ENCODE measurements at places on chromosomes 4 and X. TPM values are rescaled to one million over a fixed set of nuclear protein-coding genes. Genes with fewer than 3 reads are reported as not detected.

DNA sequence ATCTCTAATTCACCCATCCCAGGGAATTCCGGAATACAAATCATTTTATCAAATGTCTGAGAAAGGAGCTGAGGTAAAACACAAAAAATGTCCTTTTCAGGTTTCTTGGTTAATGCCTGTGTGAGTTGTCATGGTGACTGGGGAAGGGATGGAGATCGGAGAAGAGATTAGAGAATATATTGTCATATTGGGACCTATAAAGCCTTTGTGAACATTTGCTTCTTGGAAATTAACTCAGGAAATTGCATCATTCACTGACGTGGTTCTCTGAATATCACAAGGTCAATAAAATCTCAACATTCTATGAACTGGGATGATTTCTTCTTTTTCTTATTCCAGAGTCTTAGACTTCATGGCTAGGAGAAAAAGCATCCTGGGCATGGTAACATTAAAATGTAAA lies 174.8 kb upstream of the GLRA2 start:
- no peak for DNase-seq
- no peaks in the 10 kb centered on the region for H3K4me1 ChIP-seq
- H3K27me3 ChIP-seq: no peaks in the 10 kb centered on the region
- no peak overlapping the region for H3K4me3 ChIP-seq
- no peak overlapping the region for H3K27ac ChIP-seq
- H3K36me3 ChIP-seq: no peaks in the 10 kb centered on the region

- no peak overlapping the region for H3K4me3 ChIP-seq
- no peaks in the 10 kb centered on the region for H3K36me3 ChIP-seq
- H3K27me3 ChIP-seq: no peaks in the 10 kb centered on the region
- H3K27ac ChIP-seq: no peak overlapping the region
- no peaks in the 10 kb centered on the region for H3K4me1 ChIP-seq
- DNase-seq: no peak
These were observed 346.1 kb downstream of the GRXCR1 start for GRCh38 chr4:43238585-43238984.

DNA sequence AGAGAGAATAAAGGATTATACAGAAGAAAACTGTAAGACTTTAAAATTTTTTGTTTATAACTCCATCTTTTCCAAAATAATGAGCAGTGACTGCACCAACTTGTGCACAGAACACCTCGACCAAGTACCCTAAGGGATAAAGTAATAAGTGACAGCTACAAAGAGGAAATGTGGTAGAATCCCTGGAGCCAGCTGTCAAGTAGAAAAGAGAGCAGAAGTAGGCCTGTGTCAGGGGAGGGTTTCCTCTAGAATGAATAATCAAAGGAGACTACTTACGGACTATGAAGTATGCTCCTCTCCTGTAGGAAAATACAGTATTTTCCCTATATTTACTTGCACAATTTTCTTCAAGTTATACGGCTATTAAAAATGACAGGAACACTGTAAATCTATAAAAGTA lies 1.2 kb downstream of the EIF1AX start:
- H3K27ac ChIP-seq: peak overlapping the region; percentile 97
- DNase-seq: peak; percentile 30
- peaks cover 31% of the 10 kb centered on the region for H3K4me1 ChIP-seq
- no peaks in the 10 kb centered on the region for H3K27me3 ChIP-seq
- H3K36me3 ChIP-seq: peaks cover 29% of the 10 kb centered on the region

GRCh38 chr4:184395451-184395917 lies 78.9 kb downstream of the IRF2 start:
- no peak for DNase-seq
- H3K27me3 ChIP-seq: no peaks in the 10 kb centered on the region
- H3K27ac ChIP-seq: peak overlapping the region; percentile 76
- H3K4me1 ChIP-seq: peaks cover 44% of the 10 kb centered on the region
- H3K36me3 ChIP-seq: peaks cover 97% of the 10 kb centered on the region
- no peak overlapping the region for H3K4me3 ChIP-seq

DNA sequence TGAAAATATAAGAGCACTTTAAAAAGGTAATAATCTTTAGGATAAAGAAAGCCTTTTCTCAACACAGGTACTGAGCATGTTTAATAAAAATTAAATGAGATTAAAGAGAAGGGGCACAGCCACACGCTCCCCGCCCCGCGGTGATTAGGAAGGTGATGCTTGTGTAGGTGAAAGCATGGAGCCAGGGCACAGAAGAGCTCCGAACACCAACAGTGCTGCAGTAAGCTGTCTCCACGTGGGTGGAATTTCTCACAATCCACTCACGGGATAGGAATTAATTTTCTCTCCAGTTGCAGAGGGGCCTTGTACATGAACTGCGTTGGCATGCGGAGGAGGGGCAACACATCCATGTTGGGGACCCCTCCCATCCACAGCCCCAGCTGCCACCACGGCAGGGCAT lies 27.0 kb downstream of the DCTD start:
- no peak overlapping the region for H3K4me3 ChIP-seq
- H3K36me3 ChIP-seq: peaks cover 98% of the 10 kb centered on the region
- H3K4me1 ChIP-seq: peaks cover under 1% of the 10 kb centered on the region

DNA sequence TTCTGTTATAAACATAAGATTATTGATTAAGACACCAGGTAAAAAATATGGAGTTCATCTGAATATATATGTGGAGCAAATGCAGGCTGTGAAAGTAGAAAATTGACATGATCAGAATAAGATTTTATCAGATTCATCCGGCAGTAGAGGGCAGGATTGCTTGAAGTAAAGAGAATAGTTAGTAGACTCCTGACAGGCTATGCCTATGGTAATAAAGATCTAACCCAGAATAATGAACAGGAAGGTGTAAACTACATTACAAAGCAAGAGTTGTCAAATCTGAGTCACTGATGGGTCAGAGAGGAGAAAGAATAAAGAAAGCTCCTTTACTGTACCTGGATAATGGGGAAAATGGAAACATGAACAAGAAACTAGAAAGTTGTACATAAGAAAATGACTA lies 20.8 kb upstream of the TMEM184C start:
- H3K4me1 ChIP-seq: peaks cover 13% of the 10 kb centered on the region
- peak; percentile 14 for DNase-seq
- peak overlapping the region; percentile 63 for H3K27ac ChIP-seq
- no peaks in the 10 kb centered on the region for H3K27me3 ChIP-seq

- H3K36me3 ChIP-seq: no peaks in the 10 kb centered on the region
- no peaks in the 10 kb centered on the region for H3K27me3 ChIP-seq
- H3K27ac ChIP-seq: peak overlapping the region; percentile 60
- DNase-seq: no peak
These were observed 11.8 kb upstream of the ELF2 start for GRCh38 chr4:139188648-139189416.

DNA sequence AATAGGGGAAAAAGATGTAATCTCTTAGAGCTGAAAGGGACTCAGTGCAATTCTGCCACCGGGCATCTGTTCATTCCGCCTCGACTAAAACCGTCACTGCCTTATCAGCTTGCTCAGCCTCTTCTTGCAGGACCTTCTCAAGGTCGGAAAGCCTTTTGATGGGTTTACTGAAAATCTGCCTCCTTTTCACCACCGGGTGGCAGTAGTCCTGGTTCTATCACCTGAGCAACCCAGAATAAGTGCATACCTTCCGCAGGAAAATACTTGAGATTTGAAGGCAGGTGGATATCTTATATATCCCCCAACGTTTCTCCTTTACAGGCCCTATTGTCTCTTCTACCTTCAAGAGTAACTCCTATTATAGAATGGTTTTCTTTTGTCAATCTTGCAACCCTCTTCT lies 103.4 kb upstream of the PAK3 start:
- no peak overlapping the region for H3K4me3 ChIP-seq
- H3K27ac ChIP-seq: no peak overlapping the region
- no peaks in the 10 kb centered on the region for H3K36me3 ChIP-seq
- DNase-seq: peak; percentile 31
- H3K4me1 ChIP-seq: no peaks in the 10 kb centered on the region

DNA sequence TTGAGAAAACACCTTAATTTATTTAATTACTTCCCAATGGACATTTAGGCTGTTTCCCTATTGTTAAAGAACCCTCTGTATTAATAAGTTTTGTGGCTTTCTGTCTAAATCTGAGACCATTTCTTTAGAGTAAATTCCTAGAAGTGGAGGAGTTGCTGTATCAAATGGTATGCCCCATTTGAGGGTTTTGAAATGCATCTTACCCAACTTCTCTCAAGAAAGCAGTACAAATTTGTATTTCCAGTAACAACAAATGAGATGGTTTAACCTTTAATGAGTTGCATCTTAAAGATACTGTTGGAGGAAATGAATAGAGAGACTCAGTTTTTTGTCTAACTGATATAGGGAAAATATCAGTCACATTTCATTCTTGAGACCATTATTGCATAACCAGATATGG lies 70.5 kb upstream of the CBLL2 start:
- H3K27ac ChIP-seq: no peak overlapping the region
- H3K27me3 ChIP-seq: no peaks in the 10 kb centered on the region
- no peaks in the 10 kb centered on the region for H3K36me3 ChIP-seq
- H3K4me3 ChIP-seq: no peak overlapping the region

- H3K36me3 ChIP-seq: no peaks in the 10 kb centered on the region
- no peaks in the 10 kb centered on the region for H3K27me3 ChIP-seq
- H3K27ac ChIP-seq: no peak overlapping the region
- no peak overlapping the region for H3K4me3 ChIP-seq
These were observed 1180.2 kb upstream of the ADGRL3 start for GRCh38 chr4:60019946-60020345.

DNA sequence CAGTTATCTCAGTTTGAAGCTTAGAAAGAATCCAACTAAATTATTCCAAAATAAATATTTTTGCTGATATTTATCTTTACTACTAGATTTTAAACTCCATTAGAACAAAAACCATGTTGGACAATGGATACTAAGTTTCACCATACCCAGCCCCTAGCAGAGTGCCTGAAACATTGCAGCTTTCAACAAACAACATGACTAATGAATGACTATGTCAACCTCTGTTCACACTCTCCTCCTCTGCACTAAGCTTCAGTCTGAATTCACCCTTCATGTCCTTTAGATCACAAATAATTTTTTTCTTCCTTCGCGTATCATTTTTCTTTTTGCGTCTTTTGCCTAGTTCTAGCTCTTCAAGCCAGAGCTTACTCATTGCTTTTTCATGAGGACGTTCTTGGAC lies 315.2 kb downstream of the PCDH10 start:
- H3K4me3 ChIP-seq: no peak overlapping the region
- H3K27me3 ChIP-seq: no peaks in the 10 kb centered on the region
- DNase-seq: no peak
- H3K27ac ChIP-seq: no peak overlapping the region

DNA sequence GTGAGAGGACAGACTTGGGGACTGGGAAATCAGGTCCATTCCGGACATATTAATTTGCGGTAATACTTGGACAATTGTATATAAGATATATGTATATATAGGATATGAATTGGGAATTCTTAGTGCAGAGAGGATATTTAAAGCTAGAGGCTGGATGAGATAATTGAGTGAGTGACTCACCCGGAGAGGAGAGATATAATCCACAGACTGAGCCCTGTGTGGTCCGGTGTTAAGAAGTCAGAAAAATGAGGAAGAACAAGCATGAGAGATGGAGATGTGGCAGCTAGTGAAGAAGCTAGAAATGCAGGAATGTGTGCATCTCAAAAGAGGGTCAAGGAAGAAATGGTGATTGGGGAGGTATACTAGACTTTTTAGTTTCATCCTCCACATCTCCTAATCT lies 336.2 kb downstream of the SLC7A11 start:
- H3K27ac ChIP-seq: no peak overlapping the region
- no peak overlapping the region for H3K4me3 ChIP-seq
- no peak for DNase-seq

- no peak overlapping the region for H3K4me3 ChIP-seq
- no peaks in the 10 kb centered on the region for H3K27me3 ChIP-seq
- no peaks in the 10 kb centered on the region for H3K36me3 ChIP-seq
- H3K4me1 ChIP-seq: no peaks in the 10 kb centered on the region
- no peak overlapping the region for H3K27ac ChIP-seq
These were observed 300.6 kb upstream of the SPANXN1 start for GRCh38 chrX:144946666-144947065.

DNA sequence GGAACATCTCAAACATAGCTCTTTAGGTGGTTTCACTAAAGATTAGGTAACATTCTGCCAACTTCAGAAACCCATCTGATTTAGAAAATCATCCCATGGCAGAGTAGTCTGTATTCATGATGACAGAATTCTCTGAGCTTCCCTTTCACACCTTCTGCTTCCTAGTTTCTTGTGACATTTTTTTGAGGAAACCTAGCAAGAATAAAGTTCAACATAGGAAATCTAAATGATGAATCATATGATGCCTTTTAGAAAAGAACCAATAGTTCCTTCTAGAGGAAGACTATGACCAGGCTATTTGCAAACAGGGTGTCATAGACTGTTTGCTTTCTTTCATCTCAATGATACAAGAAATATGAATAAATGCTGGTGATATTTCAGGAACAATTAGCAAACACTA lies 49.8 kb upstream of the CAMK2D start:
- no peak for DNase-seq
- H3K4me1 ChIP-seq: no peaks in the 10 kb centered on the region
- no peaks in the 10 kb centered on the region for H3K36me3 ChIP-seq
- no peak overlapping the region for H3K27ac ChIP-seq
- no peak overlapping the region for H3K4me3 ChIP-seq

- DNase-seq: no peak
- H3K36me3 ChIP-seq: no peaks in the 10 kb centered on the region
- H3K4me3 ChIP-seq: no peak overlapping the region
- no peaks in the 10 kb centered on the region for H3K4me1 ChIP-seq
- H3K27ac ChIP-seq: no peak overlapping the region
- no peaks in the 10 kb centered on the region for H3K27me3 ChIP-seq
These were observed 251.7 kb upstream of the TENM3 start for GRCh38 chr4:181991369-181992108.

The C4orf50 gene
- not detected for total RNA-seq

The PIR gene
- 30.9 TPM for total RNA-seq

The SMARCA1 gene
- total RNA-seq: 39.0 TPM

The TLR2 gene
- total RNA-seq: 35.0 TPM

The TRAPPC11 gene
- 95.1 TPM for total RNA-seq

The HSD17B13 gene
- 0.45 TPM for total RNA-seq

The SMC1A gene
- total RNA-seq: 26.3 TPM

The FGFR3 gene
- total RNA-seq: 530 TPM

The TEX13B gene
- total RNA-seq: not detected

The SPIN4 gene
- 0.29 TPM for total RNA-seq

The CC2D2A gene
- 12.5 TPM for total RNA-seq

The SPARCL1 gene
- total RNA-seq: 607 TPM

The MAP3K15 gene
- not detected for total RNA-seq

The POU4F2 gene
- total RNA-seq: not detected

The PRR32 gene
- total RNA-seq: not detected

The LIAS gene
- total RNA-seq: 16.1 TPM

Data from stomach (tissue), 19 donors.